ENCODE measurements at places on chromosomes 7 and 10.

DNA sequence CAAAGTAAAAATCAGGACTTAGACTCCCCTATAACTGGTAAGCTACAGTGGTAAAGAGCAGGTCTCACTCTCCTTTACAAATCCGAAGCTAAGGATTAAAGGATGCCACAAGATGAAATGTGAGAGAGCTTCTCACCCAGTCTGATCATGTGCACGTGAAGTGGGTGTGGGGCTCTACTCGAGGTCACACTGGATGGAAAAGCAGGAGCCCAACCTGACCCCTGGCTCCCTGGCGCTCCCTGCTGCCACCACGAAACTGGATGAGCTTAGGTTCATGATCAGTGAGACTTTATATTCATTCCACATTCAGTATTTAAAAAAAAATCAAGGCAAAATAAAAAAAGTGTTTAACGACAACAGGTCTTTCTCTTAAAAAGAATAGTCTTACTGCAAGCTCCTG lies 21.7 kb upstream of the FOXI2 start:
- no peak for DNase-seq

- no peak for DNase-seq
Measured at GRCh38 chr7:47683485-47683898, 101.6 kb upstream of the TNS3 start.

- DNase-seq, result no peak
Measured at GRCh38 chr10:26573674-26574073, 123.8 kb upstream of the PDSS1 start.

DNA sequence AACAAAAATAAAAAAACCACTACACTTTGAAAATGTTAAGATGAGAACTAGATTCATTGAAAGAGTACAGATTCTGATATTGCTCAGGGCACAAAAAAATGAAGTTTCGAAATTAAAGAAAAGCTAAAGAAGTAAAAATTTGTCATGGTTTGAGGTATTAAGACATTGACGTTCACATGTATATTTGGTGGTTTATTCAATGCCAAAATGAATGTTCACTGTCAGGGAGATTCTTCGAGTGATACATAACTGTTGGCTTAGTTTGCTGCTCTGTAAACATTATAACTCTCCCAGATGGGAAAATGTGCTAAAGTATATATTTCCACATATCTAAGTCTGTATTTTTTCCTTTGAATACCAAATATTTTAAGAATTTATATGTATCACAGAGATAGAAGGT lies 345.0 kb downstream of the SEMA3D start:
- peak; percentile 68 for DNase-seq

DNA sequence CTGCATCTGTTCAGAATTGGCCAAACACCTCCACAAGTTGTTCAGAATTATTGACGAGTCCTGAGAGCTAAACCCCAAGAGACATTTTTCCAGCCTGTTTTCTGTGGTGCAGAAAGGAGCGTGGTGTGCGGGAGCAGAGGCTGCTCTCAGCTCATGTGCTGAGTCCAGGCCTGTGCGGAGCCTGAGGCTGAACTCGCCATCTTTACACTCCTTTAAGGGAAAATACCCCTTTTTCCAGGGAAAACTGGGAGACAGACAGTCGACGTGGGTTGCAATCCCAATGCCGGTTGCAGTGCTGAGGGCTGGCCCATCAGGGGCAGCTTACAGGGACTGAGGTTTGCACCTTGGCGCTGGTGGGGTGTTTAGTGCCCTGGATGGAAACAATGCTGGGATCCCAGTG lies 112.2 kb downstream of the ADARB2 start:
- DNase-seq, result no peak

GRCh38 chr7:146455091-146455655 lies 338.6 kb downstream of the CNTNAP2 start:
- DNase-seq, result peak; percentile 11

- DNase-seq, result no peak
Measured at GRCh38 chr7:120303105-120303504, 30.1 kb downstream of the KCND2 start.

GRCh38 chr10:129617768-129618167 lies 150.7 kb downstream of the MGMT start:
- DNase-seq, result no peak

DNA sequence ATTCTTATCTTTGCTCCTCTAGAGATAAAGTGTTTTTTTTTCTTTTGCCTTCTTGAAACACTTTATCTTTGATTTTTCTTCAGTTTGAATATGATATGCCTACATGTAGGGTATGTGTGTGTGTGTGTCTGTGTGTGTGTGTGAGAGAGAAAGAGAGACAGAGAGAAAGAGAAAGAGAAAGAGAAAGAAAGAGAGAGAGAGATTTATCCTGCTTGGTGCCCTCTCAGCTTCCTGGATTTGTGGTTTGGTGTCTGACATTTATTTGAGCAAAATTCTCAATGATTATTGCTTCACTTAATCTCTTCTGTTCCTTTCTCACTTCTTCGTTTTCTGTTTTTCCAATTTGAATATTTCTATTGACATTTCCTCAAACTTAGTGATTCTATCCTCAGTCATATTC lies 60.3 kb downstream of the RAB18 start:
- DNase-seq, result no peak

GRCh38 chr7:138449580-138449979 lies 10.5 kb upstream of the TRIM24 start:
- DNase-seq, result no peak

- DNase-seq, result peak; percentile 93
Measured at GRCh38 chr10:5291501-5292195, 73.1 kb upstream of the UCN3 start.

DNA sequence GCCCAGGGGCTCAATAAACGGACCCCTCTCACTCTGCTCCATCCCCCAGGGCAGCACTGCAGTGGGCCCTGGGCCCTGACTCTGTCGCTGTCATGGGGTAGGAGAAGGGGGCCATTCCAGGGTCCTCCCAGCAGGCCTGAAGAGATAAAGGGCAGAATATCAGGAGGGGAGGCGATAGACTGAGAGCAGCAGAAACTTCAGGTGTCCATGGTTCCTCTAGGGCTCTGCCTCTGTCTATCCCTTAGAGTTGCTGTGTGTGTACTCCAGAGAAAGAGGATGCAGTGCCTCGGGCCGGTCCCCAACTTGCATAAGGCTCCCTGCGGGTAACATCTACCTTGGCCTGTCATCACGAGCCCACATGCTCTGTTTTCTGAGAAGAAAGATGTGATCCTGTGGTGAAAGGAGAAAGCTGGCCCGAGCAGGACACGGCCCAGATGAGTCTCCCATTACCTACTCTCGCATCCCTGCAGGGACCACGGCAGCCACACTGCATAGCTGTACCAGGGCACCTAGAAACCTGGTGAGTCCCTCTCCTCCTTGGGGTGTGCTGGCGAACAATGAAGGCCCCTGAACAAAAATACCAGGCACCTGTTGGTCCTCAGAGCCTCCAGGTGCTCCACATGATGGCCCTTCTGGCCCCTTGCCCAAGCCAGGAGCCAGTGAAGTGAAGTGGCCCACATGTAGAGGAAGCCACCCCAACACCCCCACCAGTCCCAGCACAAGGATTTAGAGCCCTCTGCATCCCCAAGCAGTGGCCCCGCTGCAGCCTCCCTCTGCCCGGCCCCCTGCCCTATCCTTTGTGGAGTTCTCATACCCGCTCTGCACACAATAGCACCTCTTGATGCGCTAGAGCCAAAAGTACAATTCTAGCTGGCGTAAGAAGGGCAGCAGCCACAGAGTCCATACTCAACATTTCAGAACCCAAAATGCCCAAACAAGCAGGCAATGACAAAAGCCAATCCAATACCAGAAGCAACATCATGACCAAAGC lies 106.8 kb downstream of the ARHGAP22 start:
- no peak for DNase-seq

GRCh38 chr7:141231018-141231792 lies 157.3 kb downstream of the TMEM178B start:
- DNase-seq, result no peak

- DNase-seq, result no peak
Measured at GRCh38 chr7:8147760-8148463, 114.1 kb downstream of the ICA1 start.

DNA sequence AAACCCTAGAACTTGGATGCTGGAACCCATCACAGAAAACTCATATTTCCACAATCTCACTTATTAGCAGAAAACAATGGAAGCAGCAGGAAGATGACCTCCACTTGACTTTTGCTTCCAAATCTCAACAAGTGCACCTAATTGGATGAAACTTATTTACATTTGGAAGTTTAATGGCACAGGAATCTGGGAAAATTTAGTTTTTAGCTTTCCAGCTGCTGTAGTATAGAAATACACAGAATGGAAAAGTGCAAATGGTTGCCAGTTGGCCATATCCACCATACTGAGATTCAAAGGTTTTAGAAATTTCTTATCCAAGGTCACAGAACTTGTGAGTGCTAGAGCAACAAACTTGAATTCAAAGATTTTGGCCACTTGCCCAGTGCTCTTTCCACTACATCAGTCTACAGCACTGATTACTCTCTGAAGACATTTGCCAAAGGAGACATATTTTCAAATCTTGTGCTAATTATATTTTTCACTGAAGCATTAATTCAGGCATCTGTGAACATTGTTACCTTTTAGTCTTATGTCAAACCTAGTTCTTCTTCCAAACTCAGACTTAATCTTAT lies 9.3 kb upstream of the AHR start:
- peak; percentile 46 for DNase-seq

DNA sequence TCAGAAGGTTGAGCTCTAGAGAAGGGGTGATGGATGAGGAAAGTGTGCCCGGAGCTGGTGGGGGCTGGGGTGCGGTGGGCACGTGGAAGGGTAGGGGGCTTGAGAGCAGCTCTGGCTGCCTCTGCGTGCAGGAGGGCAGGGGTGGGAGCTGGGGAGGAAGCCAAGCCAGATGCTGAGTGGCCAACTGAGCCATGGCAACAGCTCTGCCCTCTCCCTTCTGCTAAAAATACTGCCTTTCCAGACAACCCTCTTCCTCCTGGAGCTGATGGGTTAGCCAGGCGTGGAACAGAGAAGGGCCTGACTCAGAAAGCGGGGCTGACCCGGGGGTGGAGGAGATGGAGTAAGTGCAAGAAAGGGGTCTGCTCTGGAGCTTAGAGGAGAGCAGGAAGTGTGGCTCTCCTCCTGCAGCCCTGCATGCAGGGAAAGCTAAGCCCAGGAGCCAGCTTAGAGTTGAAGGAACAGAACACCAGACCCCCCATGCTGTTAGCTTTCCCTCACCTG lies 114.6 kb upstream of the AGK start:
- DNase-seq, result no peak

GRCh38 chr7:475425-475728 lies 44.3 kb downstream of the PDGFA start:
- no peak for DNase-seq

- DNase-seq, result no peak
Measured at GRCh38 chr10:13373644-13374043, 25.6 kb upstream of the SEPHS1 start.

DNA sequence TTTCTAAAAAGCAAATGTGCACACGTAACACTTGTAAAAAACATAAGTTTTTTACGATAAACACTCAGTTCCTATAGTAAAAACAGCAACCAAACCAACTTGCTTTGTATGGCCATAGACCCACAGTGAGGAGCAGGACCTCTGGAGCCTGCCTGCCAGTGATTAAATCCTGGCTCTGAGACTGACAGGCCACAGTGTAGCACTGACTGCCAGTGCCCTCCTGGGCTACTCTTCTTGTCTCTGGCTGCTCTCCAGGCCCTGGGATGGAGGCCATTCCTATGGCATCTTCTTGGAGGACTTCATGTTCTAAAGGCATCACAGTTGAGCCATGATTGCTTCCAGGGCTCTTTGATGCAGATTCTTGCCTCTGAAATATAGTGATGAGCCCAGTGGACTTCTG lies 22.7 kb upstream of the TMEM254 start:
- DNase-seq, result no peak

DNA sequence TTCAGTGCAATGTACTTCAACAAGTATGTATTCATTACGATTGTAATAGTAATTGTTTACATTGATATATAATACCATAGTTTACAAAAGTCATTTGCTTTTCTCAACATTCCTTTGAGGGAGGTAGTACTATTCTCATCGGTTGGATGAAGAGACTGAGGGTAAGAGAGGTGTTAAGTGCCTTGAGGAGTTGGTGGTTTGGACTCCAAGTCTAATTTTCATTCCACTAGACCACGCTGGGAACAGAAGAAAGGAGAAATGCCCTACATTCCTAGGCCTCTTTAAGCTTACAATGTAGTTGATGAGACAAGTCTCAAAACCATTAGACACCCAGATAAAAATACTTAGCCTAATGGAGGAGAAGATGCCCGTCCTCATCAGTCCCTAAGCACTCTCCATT lies 28.6 kb downstream of the CDK1 start:
- DNase-seq, result no peak

DNA sequence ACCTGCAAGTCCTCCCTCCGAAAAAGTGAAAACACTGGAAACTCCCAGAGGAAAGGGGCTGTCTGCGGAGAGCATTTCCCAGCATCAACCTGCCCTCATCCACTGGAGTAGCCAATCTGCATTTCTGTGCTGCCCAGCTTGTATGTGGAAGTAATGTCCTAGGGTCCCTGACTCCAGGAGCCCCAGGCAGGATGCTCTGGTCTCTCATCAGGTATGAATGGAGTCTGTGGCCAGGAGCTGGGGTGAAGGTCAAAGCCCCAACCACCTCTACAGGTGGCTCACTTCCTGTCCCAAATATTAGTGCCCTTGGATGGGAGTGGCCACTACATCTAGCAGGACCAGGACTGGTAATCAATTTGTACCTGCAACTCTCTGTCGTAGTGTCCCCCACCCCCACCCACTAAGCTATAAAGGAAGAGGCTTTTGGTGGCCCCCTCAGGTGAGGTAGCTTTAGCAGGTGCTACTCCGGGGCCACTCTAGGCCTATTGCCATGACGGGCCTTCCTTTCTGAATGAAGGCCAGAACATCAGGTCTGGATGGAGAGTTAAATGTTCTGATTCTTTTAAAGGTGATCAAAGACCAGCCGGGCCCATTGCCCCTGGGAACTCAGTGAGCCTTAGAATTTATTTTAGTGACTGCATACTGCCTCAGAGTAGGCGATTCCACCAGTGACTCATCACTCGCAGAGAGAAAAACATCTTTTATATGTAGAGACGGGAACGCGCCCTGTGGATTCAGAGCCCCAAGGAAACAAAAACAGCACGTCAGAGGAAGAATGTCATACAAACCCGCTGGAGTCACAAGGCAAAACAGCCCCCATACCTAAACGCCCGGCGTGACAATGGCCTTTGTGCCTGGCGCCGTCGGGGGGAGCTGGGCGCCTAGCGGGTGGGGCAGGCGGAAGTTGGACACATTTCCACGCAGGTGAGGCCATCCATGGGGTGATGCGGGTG lies 13.0 kb downstream of the EN2 start:
- DNase-seq, result no peak

DNA sequence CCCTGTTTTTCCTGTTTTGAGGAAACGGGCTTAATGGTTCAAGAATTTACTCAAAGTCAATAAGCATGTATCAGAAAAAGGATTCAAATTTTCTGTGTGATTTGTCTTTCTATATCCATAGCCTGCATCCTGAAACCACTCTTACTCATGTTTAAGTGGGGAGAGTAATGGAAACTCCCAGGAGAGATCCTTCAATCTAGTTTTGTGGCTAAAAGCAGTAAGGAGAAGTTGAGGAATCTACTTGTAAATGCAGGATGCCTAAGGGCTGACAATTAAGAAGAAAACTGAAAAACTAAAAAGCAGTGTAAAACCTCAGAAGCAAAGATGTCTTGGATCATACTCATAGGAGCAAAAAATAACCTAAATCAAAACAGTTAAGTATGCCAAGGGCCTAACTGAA lies 68.1 kb upstream of the GRID1 start:
- DNase-seq, result no peak

GRCh38 chr7:145106001-145106400 lies 270.1 kb upstream of the TPK1 start:
- DNase-seq, result peak; percentile 91

- peak; percentile 75 for DNase-seq
Measured at GRCh38 chr7:135743907-135744731, 4.5 kb downstream of the FAM180A start.
